ENCODE measurements at places on chromosomes 1 and 21. TPM values are rescaled to one million over a fixed set of nuclear protein-coding genes. Genes with fewer than 3 reads are reported as not detected.

The ORC1 gene
- total RNA-seq, result 0.33 TPM

The KCNJ6 gene
- not detected for total RNA-seq

The ARV1 gene
- total RNA-seq, result 20.8 TPM

The KLF17 gene
- total RNA-seq, result not detected

The SH2D2A gene
- not detected for total RNA-seq

The CD84 gene
- total RNA-seq, result 17.0 TPM

The ATP5IF1 gene
- 147 TPM for total RNA-seq

The AMY1A gene
- total RNA-seq, result not detected

The TAF1A gene
- 3.2 TPM for total RNA-seq

The PEAR1 gene
- 15.1 TPM for total RNA-seq

The HCRTR1 gene
- not detected for total RNA-seq

The GNAT2 gene
- not detected for total RNA-seq

The DDR2 gene
- total RNA-seq, result 238 TPM

The RHBDL2 gene
- 1.6 TPM for total RNA-seq

The KCNJ9 gene
- not detected for total RNA-seq

The RYR2 gene
- total RNA-seq, result 0.16 TPM

The ROR1 gene
- 5.9 TPM for total RNA-seq

The KCNE1 gene
- 1.6 TPM for total RNA-seq

The OVAAL gene
- total RNA-seq, result not detected

The GSTM1 gene
- not detected for total RNA-seq

The AMY2B gene
- 79.0 TPM for total RNA-seq

The C1orf87 gene
- not detected for total RNA-seq

The C1orf115 gene
- 44.6 TPM for total RNA-seq

The GPR153 gene
- total RNA-seq, result 34.6 TPM

Measured in breast epithelium (tissue), 4 donors.